ENCODE measurements at places on chromosomes 3 and 15.

DNA sequence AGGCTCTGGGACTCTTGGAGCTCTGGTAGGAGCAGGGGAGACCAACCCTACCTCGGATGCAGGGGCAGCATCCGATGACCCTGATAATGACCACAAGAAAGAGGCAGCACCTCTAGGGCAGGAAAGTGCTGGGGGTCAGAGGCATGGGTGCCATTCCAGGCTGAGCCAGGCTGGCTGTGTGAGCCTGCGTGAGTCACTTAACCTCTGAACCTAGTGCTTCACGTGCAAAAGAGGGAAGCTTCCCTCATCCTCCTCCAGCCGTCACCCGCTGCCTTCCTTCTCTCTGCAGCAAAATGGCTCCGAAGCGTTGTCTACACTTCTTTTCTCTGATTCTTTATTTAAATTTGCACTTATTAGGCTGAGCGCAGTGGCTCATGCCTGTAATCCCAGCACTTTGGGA, 35.5 kb downstream of the ZDHHC19 start:
- no peak for DNase-seq

GRCh38 chr3:95352471-95352870, 1289.6 kb downstream of the NSUN3 start:
- DNase-seq = no peak

GRCh38 chr3:81958972-81959640, 197.7 kb upstream of the GBE1 start:
- DNase-seq = no peak

DNA sequence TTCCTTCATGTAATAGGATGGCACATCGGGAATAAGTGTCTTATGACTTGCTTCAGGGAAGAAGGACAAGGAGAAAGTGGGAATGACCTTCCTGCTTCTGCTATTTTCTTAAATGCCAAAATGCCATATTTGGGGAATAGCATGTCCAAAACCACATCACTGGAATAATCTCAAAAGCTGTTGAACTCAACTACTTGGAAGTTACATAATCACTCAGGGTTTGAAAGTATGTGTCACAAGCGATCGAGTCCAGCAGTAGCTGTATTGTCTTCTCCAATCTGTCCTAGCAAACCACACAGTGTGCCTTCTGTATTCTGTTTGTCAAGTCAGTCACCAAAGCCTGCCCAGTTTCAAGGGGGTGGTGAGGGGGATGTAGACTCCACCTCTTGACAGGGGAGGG, 58.3 kb upstream of the GADL1 start:
- DNase-seq = no peak

Data from nephron progenitor cell (in vitro differentiated cells).